ENCODE measurements at places on chromosomes 12 and 14.

DNA sequence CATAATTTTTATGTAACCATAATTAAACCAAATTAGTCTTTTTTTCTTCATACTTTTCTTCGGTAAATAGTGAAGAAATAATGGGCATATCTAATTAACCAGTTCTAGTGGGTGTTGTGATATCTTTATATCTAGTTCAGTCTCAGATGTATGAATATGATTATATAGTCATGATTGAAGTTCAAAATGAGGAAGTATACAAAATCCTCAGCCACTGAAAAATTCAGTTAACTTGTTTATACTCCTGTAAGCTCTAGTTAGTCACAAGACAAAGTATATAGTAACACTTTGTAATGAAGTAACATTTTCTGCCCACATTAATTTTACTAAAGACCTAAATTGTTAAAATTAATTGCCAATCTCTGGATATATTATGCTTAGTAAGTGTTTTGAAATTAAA, 46.5 kb downstream of the CAND1 start:
- no peak for DNase-seq

DNA sequence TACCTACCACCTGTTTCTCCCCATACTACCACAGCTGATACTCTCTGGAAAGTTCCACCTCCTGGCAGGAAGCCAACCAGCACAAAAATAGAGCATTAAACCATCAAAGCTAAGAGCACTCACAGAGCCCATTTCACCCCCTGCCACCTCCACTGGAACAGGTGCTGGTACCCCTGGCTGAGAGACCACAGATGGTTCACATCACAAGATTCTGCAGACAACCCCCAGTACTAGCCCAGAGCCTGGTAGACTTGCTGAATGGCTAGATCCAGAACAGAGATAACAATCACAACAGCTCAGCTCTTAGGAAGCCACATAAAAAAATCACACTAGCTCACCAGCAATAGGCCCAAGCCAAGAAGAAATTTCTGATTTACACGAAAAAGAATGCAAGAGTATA, 855.2 kb downstream of the FSCB start:
- no peak for DNase-seq

DNA sequence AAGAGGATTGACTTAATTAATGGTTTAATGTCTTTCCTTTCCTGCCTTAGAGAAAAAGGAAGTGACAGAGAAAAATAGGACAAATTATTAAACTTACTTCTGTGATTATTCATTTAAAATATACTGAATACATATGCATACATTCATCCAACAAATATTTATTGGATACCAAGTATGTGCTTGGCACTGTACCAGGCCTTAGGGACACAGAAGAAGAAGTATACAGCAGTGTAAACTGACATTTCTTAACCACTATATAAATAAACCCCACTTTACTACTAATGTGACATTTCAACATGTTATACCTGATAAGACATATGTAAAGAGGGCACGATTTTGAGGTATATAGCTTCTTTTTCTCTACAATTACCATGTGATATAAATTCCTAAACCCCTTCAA, 53.6 kb downstream of the ERO1A start:
- no peak for DNase-seq

DNA sequence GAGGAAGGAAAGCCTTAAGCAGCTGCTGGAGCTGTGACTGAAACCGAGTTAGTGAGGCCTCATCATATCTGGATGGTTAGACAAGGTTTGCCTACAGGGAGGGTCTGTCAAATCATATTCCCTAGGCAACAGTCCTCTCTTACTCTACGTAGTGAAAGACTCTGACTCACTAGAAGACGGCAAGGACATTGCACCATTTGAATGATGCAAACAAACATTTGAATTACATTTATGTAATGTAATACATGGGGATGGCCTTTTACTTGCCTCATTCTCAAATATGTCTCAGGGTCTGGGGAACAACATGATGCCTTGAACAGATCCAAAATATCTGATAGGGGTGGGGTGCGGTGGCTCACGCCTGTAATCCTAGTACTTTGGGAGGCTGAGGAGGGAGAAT, 29.8 kb upstream of the STRAP start:
- no peak for DNase-seq

DNA sequence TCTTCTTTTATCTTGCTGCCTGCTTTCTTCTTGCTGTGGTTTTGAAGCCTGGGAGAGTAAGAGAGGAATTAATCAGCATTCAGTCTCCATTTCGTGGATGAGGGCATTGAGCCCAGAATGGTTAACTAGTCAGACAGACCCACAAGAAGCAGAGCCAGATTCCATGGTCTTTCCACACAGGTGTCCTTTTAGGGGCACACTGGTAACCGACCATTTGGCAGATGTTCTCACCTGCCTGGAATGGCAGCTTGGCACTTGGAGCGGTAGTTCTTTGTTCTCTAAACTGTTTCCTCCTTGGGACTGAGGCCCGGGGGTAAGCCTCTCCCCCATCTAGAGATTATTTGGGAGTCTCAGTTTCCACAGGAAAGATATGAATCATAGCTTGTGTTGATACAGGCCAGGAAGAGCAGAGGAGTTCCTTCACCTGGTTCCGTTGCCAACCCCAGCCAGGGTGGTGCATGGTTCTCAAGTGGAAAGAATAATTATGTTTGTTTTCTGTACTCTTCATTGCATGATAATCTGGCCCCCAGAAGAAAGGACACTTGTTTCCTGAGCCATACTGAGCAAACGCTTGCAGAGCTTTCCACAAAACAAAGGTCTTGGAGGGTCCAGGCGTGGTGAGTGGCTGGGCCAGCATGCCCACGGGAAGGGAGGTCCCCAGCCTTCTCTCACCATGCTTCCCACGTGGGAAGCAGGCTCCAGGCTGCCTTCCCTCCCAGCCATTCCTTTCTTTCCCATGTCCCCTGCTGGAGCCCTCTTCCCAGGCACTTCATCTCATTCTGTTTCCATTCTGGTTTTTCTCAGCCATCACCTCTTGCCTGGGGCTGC, 2.0 kb upstream of the KRT75 start:
- DNase-seq: no peak

DNA sequence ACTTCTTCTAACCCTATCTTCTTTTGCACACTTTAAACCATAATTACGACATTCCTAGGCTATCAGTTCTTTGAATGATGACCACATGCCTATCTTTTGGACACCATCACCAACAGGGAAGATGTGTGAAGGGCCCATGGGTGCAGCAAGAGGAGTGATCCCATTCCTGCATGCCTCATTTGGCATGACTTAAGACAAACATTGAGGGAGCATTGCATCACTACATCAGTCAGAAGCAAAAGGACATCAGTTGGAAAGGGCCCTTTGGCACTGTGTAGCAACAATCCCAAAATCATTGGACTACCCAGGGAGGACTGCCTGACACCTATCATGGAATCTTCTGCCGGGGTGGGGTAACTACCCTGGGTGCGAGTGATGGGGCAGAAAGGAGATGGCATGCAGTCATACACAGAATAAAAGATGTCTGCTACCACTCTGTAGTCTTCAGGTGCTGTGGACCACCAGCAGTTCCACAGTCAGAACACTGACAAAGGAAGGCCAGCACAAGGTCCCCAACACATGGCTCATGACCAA, 10.7 kb upstream of the TMBIM6 start:
- no peak for DNase-seq

- DNase-seq: no peak
Observed at GRCh38 chr12:130828895-130829294, 10.2 kb downstream of the STX2 start.

DNA sequence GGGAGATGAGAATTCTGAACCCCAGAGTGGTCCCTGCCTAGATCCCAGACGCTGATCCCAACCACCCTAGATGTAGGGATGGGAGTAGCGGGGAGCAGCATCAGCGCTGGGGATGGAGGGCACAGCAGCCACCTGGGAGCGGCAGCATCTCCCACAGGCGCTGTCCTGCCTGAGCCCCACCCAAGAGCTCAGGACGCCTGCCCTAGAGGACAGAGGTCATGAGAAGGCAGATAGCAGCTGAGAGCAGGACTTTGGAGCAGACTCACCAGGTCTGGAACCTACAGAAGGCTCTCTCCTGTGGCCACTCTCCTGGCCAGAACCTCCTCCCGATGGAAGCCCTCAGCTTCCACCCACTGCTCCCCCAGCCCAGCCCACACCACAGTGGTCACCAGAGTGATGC, 7.2 kb downstream of the CCDC85C start:
- DNase-seq: no peak

- no peak for DNase-seq
Observed at GRCh38 chr12:3809357-3810015, 56.6 kb upstream of the CRACR2A start.

- no peak for DNase-seq
Observed at GRCh38 chr12:89359615-89360014, 7.3 kb upstream of the DUSP6 start.

DNA sequence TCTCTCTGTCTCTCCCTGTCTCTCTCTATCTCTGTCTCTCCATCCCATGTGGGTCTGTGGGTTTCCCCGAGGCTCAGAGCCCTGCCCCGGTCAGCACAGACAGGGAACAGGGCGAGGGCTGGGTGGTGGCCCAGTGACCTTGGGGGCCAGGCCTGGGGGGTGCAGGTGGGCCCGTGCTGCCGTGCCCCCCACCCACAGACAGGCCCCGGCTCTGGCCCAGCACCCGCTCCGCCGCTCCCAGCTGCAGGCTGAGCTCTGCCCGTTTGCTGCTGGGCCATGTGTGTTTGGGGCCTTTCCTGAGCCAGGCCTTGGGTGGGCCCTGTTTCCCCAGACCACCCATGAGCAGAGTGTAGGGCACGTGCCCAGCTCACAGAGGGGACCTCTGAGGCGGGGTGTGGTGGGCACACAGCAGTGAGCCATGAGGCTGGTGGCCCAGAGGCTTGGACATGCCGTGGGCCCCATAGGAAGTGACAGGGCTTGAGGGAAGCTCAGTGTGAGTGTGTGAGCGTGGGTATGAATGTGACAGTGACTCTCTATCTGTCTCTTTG, 51.0 kb downstream of the TMEM121 start:
- DNase-seq: no peak

DNA sequence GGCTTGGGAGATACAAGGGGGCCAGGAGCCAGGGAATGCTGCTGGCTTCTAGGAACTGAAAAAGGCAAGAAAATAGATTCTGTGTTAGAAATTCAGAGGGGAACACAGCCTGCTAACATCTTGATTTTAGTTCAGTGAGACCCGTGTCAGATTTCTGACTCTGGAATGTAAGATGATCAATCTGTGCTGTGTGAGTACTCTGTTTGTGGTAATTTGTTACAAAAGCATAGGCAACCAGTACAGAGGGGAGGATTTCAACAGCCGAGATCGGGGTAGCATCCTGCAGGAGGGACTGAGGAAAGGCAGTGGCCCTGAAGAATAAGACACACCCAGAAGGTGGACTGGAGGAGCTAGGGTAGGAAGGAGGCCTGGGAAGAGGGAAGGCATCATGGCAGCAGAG, 410.0 kb upstream of the CCDC196 start:
- DNase-seq: no peak

DNA sequence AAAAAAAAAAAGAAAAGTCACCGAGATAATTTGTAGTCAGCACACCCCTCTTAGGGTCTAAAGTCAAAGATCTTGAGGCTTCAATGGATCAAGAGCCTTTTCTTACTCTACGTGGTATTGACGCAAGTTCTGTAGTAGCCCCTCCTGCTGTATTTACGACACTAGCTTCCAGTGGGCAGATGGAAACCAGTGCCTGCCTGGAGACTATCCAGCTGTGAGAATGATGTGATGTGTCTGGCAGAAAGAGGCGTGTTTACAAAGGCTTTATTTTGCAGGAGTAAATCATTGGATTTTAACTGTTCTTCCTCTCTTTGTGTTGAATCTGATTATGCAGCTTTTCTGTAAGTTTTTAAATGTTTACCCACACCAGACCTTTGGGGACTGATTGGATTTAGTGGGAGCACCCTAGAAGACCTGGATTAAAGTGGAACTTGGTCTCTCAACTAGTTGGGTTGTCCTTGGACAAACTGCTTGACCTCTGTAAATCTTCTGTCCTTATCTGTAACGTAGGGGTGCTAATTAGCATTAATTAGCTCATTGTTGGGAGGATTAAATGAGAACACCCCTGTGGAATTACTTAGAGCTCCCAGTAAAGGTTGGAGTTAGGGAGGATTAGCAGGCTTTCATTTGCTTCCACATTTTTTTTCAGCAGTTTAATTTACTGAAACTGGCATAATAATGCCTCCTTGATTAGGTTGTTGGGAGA, 72.4 kb downstream of the RASSF3 start:
- peak; percentile 33 for DNase-seq

- no peak for DNase-seq
Observed at GRCh38 chr14:69693145-69693544, 73.8 kb upstream of the SRSF5 start.

- DNase-seq: peak; percentile 8
Observed at GRCh38 chr12:68080577-68080976, 79.0 kb downstream of the IFNG start.

- DNase-seq: peak; percentile 71
Observed at GRCh38 chr12:3076730-3077571, at the start of gene TSPAN9. Gene TSPAN9, plus strand, starts transcription at chr12:3077379. Its CDS starts 123,815 bp downstream, at chr12:3201194.

- DNase-seq: no peak
Observed at GRCh38 chr14:52189325-52189724, 78.2 kb upstream of the PTGDR start.

- no peak for DNase-seq
Observed at GRCh38 chr12:2501464-2502191, 293.1 kb upstream of the FKBP4 start.

- no peak for DNase-seq
Observed at GRCh38 chr14:23043754-23044153, 1.7 kb downstream of the PSMB11 start.

- no peak for DNase-seq
Observed at GRCh38 chr12:77407931-77408330, 342.6 kb upstream of the E2F7 start.

GRCh38 chr12:130195369-130195768, 33.1 kb downstream of the FZD10 start:
- DNase-seq: no peak

- peak; percentile 23 for DNase-seq
Observed at GRCh38 chr12:117188961-117189724, 1.1 kb downstream of the FBXO21 start.

- DNase-seq: no peak
Observed at GRCh38 chr12:103929784-103930033, 501 bp upstream of the HSP90B1 start.

DNA sequence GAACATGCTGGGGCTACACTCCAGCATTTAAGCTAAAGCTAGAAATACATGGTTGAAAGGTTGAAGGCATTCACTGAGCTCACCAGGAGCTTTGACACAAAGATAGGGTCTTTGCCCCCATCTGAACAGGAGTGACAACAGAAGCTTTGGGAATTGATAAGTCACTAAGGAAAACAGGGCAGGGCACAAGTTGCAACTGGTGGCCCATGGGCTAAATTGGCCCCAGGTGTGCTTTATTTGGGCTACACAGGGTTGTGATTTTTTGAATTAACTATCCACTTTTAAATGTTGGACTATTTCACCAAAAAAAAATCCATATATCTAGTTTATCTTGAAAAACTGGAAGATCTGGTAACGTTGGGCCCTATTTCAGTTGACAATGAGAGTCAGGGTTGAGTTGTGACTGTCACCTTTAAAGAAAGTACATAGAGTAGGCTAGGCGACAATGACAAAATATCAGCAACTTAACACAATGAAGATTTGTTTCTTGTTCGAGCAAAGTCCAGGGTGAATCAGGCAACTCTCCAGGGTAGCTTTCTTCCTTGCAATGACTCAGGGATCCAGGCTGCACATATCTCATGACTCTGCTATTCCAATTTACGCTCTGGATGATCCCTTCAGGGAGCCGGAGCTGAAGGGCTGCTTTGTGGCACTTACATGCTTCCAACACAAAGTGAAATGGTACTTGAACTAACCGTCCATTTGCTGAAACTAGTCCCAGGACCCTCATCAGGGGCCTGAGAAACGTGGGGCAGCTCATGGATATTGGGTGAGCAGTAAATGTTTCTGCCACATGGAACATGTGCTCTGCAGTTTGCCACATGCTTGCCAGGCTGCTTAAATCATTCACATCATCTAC, 13.3 kb upstream of the EIF4B start:
- no peak for DNase-seq

Data from neuronal stem cell (in vitro differentiated cells).